DMS79 treated with DMSO at 0.1 percent for 48 hours (cell line): ENCODE measurements at places on chromosomes 6 and 20.
A peak's percentile ranks its signal among the peaks of the same experiment; 100 is the strongest.

DNA sequence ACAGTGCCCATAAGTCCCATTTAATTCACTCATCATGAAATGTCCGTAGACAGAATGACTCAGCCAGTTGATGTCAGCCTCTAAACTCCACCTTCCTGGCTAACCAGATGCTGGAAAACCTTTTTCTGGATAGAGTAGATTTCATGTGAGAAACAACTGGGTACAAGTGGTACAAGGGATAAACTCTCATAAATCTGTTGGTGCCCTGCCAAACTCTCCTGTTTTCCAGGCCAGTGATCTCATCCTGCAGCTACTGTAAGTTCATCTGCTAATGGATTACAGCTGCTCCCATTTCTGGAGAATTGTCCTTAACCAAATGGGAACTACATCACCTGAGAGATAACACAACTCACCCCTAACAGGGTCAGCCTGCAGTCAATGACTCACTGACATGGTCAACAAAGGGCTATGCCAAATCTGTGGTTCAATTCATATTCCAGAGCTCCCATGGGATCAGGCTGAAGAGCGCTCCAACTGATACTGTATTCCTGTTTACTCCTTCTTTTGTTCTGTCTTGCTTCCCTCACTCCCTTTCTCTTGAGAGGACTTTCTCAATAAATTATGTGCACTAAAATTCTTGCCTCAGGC lies 210.1 kb upstream of the HDDC2 start:
- DNase-seq, result peak; percentile 44

- no peak for DNase-seq
Observed at GRCh38 chr6:37352384-37352783, 1.4 kb upstream of the RNF8 start.

GRCh38 chr20:23145281-23145700 lies 59.2 kb upstream of the CD93 start:
- no peak for DNase-seq

DNA sequence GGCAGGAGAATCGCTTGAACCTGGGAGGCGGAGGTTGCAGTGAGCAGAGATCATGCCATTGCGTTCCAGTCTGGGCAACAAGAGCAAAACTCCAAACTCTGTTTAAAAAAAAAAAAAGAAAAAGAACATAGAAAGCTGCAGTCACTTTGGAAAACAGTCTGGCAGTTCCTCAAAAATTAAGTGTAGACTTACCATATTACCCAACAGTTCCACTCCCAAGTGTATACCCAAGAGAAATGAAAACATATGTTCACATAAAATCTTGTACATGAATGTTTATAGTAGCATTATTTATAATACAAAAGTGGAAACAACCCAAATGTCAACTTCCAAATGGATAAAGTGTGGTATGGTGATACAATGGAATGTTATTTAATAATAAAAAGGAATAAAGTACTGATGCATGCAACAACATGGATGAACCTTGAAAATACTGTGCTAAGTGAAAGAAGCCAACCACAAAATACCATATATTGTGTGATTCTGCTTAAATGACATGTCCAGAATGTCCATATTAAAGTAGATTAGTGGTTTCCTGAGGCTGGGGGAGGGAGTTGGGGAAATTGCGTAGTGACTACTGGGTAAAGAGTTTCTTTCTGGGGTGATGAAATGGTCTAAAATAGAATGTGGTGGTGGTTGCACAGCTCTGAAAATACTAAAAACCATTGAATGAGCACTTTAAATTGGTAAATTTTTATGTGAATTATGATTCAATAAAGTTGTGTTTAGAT lies 62.9 kb downstream of the SUN5 start:
- DNase-seq, result no peak

DNA sequence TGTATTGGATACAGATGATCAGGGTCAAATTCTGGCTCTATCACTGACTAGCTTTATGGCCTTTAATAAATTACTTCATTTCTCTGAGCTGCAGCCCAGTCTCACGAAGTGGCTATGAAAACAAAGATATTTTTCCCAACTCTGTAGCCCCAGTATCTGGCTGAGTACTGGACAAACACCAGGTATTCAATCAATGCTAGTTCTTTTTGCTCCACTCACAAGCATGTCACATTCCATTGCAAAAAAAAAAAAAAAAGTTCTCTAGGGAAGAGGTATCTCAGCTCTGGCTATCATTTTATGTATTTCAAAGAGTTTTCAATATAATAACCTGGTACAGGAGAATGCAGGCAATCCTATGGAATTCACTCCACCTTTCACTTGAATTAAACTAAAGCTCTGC lies 3.1 kb downstream of the CHD6 start:
- no peak for DNase-seq

DNA sequence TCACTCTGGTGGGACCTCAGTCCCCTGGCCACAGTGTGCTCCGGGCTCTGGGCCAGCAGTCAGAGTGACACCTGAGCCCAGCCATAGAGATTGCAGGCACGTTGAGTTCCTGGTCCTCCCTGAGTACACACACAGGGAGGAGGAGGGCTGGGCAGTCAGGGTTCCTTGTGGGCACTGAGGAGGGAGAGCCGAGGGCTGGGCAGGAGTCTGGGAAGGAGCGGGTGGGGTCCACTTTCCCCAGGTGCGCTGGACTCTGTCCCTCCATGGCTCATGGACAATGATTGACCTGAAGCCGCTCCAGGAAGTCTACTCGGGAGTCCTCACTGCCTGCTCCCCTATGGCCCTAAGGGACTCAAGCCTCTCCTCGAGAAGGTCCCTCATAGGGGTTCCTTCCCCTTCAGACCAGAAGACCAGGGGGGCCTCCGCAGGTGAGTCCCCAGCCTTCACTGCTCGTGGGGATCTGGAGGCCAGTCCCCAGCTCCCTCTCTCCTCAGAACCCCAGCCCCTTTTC lies 1.1 kb downstream of the SLC44A4 start:
- peak; percentile 41 for DNase-seq

DNA sequence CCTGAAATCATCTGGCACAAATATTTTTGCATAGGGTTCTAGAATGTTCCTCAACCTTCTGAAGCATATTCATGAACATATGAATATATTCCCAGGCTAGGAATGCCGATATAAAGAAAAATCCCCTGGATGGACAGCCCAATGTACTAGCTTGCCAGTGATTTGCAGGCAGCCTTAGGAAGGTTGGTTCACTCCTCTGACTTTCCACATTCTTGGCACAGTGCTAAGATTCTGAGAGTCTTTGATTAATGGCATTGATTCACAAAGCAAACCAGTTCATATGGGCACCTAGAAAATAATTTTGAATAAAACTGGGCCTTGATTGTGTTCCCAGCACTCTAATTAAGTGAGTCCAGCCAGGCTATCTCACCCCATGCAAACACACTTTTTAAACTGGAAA lies 56.9 kb upstream of the ENPP4 start:
- DNase-seq, result no peak

- DNase-seq, result no peak
Observed at GRCh38 chr6:20943040-20943627, 408.9 kb downstream of the CDKAL1 start.

- no peak for DNase-seq
Observed at GRCh38 chr6:71393471-71393870, 104.9 kb downstream of the OGFRL1 start.

GRCh38 chr6:136598048-136598447 lies 47.8 kb upstream of the MAP7 start:
- no peak for DNase-seq

DNA sequence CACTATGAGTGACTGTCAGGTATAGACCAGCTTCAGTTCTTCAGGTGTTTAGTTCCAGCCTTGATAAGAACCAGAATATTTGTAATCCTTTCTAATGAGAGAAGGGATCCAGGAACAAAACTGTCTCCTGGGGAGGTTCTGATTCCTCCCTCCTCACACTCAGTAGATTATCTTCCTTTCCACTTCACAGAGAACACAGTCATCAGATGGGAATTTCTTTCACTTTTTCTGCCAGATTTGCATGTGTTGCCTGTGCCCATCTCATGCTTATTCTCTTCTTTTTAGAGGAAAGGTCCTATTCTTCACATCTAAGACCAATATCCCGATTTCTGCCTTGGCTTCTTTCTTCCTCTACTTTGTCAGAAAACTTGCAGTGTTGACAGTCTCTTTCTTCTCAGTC lies 50.8 kb downstream of the CD109 start:
- DNase-seq, result no peak

DNA sequence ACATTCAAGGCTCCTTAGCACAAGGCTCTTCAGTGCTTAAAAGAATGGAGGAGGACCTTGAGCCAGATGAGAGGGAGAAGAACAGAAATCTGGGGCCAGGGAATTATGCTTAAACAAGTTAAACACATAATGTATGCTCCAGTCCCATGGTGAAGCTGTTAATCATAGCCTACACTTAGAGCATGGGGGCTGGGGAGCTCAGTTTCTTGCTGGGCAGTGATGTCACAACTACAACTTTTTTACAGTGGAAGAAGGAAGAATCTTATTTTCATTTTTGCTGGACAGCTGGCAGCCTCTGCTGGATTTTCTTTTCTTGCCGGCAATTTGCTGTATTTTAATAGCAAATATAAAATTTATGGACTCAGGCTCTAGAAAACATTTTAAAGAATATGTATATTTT lies 432.5 kb downstream of the CD109 start:
- no peak for DNase-seq

GRCh38 chr6:3351105-3351676 lies 92.4 kb downstream of the PSMG4 start:
- peak; percentile 40 for DNase-seq

- no peak for DNase-seq
Observed at GRCh38 chr6:56235245-56235644, 12.1 kb downstream of the COL21A1 start.

GRCh38 chr6:125658759-125659431 lies 90.5 kb upstream of the HEY2 start:
- DNase-seq, result no peak

GRCh38 chr6:150800674-150801314 lies 64.7 kb upstream of the MTHFD1L start:
- no peak for DNase-seq

GRCh38 chr20:13277663-13278295 lies 56.7 kb downstream of the ISM1 start:
- no peak for DNase-seq

- DNase-seq, result no peak
Observed at GRCh38 chr6:84317463-84317862, 90.0 kb upstream of the CEP162 start.

GRCh38 chr6:37099442-37099841 lies 70.5 kb upstream of the PIM1 start:
- no peak for DNase-seq

DNA sequence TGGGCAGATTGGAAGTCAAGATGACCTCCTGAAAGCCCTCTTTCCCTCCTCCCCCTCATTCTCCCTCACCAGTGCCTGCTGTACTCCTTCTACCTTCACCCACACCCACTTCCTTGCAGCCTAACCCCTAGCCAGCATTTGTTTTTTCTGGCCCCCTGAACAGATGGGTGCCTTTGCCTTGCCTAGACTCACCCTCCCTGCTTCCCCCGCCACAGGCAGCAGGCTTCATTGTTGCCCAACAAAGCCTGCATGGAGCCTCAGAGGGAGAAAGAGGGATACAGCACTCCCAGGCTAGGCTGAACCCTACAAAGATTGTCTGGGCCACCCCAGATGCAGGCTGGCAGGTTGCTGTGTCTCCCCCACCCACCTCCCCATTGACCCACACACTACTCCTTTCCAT lies 2.7 kb downstream of the MOCS1 start:
- no peak for DNase-seq

DNA sequence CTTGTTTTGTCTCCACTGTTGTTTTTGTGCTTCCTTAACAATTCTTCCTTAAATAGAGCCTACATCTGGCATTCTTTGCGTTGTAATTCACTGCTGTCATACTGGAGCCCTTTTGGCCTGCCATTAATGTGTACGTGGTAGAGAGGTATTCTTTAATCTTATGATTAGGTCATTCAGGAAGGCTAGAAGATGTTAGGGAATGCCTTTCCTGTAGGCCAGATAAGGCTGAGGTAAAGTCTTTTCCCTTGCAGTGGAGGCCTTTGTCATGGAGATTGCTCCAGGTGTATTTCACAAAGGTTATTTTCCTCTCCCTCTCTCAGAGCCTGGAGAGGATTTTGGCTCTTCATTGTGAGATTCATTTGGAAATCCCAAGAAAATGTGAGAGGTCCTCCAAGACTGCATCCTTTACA lies 146.9 kb downstream of the FUT9 start:
- DNase-seq, result no peak

GRCh38 chr20:24840121-24840713 lies 108.9 kb upstream of the CST7 start:
- DNase-seq, result no peak

DNA sequence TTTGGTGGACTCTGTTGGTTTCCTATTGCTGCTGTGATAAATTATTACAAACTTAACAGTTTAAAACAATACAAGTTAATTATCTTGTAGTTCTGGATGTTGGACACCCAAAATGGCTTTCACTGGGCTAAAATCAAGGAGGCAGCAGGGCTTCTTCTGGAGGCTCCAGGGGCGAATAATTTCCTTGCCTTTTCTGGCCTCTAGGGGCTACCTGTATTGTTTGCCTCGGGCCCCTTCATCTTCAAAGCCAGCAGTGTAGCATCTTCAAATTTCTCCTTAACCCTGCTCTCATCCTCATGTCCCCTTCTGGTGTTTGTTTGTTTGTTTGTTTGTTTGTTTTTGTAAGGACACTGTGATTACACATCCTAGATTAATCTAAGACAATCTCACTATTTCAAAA lies 60.5 kb upstream of the ANKEF1 start:
- DNase-seq, result no peak

- DNase-seq, result no peak
Observed at GRCh38 chr6:12030993-12031550, 19.0 kb downstream of the HIVEP1 start.

DNA sequence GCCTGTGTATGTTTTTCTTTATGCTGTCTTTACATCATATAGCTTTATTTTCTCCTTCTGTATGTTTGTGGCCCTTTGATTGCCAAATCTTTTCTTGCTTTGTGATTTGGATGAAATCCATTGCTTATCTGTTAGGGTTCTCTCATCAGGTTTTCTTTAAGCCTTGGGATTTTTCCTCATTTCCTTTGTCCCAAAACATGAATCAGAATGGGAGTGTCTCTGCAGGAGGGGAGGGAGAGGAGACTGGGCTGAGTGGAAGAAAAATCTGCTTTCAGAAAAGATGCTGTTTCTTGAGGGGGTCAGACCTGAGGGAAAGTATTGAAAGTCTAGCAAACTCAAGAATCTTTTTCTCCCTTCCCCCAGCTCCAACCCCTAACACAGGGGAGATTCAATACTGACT lies 758.0 kb upstream of the MMS22L start:
- no peak for DNase-seq

- DNase-seq, result no peak
Observed at GRCh38 chr6:90256698-90257485, 39.8 kb downstream of the BACH2 start.
